Right ventricle myocardium superior (tissue), 1 donor: ENCODE measurements at places on chromosomes 6 and 20.
A peak's percentile ranks its signal among the peaks of the same experiment; 100 is the strongest.

DNA sequence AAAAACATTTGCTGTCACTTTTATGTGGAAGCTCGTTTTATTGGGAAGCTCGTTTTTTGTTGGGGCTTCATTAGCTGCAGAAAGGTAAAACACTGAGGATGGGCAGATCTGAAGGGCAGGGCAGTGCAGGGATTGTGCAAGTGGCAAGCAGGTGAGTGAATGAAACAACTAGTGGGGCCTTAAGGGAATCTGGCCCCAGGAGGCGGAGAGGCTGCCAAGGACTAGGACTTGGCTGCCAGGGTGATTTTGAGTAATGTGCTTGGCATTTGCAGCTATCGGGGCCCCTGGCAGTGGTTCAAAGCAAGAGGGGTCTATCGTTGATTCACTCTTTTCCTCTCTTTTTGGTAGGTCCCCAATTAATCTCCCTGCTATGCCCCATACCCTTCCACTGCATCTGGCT lies 11.5 kb downstream of the IL22RA2 start:
- no peak for DNase-seq

GRCh38 chr20:1893721-1894470 lies 1.3 kb upstream of the SIRPA start:
- peak; percentile 86 for DNase-seq

DNA sequence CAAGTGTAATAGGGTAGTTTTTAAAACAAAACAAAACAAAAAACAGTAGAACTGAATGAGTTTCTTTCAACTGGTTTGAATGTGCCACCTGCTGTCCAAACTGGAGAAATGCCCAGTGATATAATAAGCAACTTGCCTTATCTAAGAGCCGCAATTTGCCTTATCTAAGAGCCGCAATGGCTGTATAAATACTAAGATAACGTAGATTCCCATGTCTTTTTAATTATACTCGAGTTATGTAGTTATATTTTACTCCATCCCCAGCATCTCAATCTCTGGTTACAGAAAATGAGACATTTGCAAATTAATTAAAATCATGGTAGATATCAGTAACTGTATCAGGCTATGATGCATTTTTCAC lies 67.2 kb downstream of the RPP40 start:
- no peak for DNase-seq

GRCh38 chr20:57869291-57869950 lies 159.6 kb upstream of the PMEPA1 start:
- DNase-seq: no peak
